ENCODE measurements at places on chromosomes 3 and 15.

DNA sequence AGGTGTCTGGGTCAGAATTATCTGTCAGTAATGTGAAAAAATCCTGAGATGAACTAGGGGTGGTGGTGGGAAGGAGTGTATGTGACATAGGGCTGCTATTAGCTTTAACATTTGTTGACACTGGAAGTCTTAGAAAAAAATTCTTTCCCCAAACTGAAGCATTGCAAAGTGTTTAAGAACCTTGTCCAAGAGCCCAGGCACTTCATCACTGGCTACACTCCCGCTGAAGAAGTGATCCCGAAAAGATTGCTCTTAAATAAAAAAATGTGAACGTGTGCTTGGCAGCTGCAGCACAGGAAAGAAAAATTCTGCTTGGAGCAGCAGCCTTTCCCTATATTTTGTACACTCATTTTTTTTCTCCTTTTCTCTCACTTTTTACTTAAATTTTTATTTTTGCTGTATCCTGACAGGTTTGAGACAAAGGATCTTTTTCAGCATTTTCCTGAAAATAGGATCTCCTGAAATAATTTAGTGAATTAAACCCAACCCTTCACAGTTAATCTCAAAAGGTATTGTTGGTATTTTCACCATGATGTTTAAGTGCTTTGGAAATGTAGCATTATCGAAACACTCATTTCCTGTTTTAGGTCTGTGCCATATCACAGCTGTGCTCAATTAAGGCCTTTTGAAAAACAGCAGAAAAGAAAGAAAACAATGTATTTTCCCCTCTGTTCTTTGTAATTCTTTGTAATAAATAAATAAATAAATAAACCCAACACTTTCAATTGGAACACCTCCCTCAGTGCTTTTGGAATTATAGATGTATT is 477.6 kb downstream of the ZNF385D start:
- DNase-seq: no peak

DNA sequence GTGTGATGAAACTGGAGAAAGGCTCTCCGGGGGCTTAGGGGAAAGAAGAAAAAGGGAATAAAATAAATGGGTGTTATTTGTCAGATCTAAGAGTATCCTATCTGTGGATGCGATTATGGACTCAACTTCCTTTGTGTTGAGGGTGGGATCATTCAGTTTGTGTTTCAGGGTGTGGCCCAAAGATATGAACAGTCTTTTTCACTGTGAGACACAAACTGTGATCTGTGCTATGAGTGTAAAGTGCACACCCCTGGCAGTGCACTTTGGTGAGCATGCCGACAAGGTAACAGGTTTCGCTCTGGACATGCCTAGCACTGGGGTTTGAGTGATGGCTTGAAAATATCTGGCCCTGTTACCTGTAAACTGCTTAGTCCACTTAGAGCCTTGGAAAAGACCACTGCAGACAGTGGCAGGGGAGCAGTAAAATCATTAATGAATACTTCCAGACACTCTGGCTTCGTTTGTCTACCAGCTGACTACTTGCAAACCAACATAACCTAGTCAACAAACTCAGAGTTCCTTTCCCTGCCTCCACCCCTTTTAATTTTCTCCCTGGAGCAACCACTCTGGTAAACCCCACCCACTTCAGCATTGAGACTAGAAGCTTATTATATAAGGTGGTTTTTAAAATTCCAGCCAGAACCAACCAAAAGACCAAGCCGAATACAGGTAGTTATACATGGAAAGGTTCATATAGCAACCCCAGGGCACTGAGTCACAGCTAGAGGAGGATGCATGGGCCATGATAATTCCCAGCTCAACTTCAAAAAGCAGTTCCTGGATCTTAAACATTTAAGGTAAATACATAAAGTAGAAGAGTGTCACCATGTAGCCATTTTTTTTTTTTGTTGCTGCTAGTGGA is 55.1 kb downstream of the TAMM41 start:
- no peak for DNase-seq

- DNase-seq: peak; percentile 30
Measured at GRCh38 chr3:71585131-71585530, 1.6 kb upstream of the FOXP1 start.

- no peak for DNase-seq
Measured at GRCh38 chr3:105539897-105540296, 173.2 kb downstream of the ALCAM start.

DNA sequence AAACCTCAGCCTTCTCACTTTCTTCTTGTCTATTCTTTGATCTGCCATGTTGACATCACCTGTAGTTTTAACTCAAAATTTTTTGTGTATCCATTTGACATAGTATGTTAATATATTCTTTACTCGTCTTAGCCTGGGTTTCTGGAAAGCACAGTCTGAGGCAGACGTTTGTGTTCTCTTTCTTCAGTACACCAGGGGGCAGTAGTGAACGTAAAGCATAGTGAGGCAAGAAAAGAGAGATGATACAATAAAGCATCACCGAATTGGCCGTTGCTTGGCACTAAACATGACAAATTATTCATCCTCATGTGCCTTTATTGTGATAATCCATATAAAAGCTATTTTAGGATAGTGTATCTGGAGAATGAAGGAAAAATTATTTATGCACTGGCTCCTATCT is 141.0 kb upstream of the MYRIP start:
- DNase-seq: peak; percentile 42

- peak; percentile 64 for DNase-seq
Measured at GRCh38 chr3:146189519-146190173, 28.7 kb upstream of the PLOD2 start.

DNA sequence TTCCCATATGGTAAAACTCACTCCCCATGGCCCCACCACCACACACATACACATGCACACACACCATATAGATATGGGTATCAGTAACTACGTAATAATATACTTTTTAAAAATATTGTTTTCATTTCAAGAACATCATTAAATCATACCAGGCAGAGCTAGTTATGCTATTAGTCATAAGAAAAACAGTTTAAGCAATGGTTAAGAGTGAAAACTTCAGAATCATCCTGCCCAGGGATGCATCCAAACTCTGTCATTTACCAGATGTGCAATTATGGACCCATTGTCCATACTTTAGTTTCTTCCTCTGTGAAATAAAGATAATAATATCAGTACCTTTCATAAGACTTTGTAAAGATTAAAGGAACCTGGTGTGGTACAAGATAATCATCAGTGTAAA is 608.3 kb downstream of the RBMS3 start:
- no peak for DNase-seq

GRCh38 chr3:160217675-160218074 is 7.5 kb upstream of the C3orf80 start:
- no peak for DNase-seq

GRCh38 chr3:128780101-128780837 is 54.3 kb downstream of the RAB7A start:
- DNase-seq: no peak

DNA sequence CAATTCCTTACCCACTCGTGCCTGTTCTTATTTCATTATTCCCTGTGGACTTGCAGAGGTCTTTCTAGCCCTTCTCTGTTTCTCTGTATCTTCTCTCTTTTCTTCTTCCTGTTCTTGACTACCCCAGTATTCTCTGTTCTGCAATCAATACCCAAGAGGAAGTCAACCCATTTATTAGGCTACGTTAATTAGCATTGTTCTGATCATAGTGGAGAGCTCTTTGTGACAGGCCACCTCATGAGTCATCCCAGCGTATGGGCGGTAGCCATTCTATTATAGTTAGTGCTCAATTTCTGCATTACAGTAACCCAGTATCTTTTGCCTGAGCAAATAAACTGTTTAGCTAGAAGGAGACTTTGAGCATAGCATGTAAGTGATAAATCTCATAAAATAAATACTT is 259.5 kb upstream of the GRM7 start:
- no peak for DNase-seq

GRCh38 chr3:71001303-71001830 is 582.2 kb downstream of the FOXP1 start:
- no peak for DNase-seq

GRCh38 chr15:80492409-80492808 is 88.2 kb downstream of the ARNT2 start:
- no peak for DNase-seq

- DNase-seq: no peak
Measured at GRCh38 chr3:15096046-15096445, 2.9 kb downstream of the RBSN start.

DNA sequence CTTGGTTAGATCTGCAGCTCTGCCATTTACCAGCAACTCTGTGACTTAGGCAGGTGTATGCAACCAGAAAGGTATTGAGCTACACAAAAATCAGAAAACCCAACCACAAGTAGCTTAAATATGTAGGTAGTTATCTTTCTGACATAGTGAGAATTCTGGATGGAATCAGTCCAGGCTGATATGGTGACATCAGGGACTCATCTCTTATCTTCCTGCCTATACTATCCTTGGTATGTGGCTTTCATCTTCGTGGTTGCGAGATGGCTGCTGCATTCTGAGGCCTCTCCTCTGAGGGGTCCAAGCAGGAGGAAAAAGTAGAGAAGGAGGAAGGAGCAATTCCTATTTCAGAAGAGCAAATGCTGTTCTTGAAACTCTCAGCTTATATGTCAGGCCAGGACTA is 40.0 kb downstream of the CTDSPL start:
- DNase-seq: no peak

- no peak for DNase-seq
Measured at GRCh38 chr3:77052733-77053670, 13.1 kb downstream of the ROBO2 start.

- no peak for DNase-seq
Measured at GRCh38 chr3:126655887-126656286, 963 bp upstream of the TXNRD3 start.

GRCh38 chr3:127679534-127680145 is 6.9 kb downstream of the ABTB1 start:
- no peak for DNase-seq

DNA sequence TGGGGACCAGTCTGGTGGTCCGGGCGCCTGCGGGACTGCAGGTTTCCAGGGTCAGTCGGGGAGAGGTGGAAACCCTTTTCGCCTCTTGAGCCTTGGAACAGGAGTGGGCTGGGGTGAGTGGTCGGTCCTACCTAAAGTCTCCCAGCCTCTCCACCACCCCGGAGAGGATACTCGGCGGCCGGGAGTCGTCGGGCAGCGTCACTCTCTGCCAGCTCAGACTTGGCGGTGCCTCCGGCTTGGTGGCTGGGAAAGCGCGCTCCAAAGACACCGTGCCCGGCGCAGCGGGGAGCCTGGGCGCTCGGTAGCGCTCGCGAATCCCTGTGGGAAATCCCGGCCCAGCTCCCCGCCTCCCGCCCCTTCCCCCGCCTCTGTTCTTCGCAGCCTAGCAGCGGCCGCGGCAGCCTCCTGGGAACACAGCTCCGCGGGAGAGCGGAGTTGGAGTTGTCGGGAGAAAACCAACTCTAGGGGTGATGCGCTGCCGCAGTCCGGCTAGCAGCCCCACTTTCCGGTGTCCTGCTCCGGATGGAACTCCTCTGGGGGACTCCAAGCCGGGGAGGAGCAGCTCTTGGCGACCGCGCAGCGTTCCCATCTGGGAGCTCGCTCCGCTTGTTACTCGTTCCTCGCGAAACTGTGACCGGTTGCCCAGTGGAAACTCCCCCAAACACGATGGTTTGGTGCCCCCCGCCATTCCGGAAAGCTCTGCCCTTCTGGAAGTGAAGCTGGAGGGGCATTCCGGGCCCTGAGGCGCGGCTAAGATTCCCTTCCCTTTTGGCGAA is 1.4 kb downstream of the EPHB1 start:
- DNase-seq: peak; percentile 36

GRCh38 chr3:170997961-170998913 is 28.3 kb downstream of the SLC2A2 start:
- no peak for DNase-seq

GRCh38 chr15:100134586-100134985 is 207.2 kb downstream of the ADAMTS17 start:
- no peak for DNase-seq

DNA sequence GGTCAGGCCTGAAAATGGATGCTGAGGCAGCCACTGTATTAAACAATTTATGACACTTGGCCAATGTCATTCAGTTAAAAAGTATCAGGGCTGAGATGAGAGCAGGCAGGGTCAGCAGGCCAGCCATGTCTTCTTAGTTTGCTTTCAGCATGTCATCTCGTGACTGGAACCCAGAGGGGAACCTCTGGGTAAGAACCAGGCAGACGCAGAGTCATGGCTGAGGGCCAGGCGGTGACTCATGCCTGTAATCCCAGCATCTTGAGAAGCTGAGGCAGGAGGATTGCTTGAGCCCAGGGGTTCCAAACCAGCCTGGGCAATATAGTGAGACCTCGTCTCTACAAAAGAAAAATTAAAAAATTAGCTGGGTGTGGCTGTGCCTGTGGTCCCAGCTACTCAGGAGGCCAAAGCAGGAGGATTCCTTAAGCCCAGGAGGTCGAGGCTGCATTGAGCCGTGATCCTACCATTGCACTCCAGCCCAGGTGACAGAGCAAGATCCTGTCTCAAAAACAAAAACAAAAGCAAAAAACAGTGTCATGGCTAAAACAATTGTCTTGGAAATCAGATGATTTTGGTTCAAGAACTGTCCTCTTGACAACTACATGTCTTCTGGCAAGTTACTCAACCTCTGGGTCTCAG is 11.7 kb downstream of the BCL2L10 start:
- DNase-seq: no peak

DNA sequence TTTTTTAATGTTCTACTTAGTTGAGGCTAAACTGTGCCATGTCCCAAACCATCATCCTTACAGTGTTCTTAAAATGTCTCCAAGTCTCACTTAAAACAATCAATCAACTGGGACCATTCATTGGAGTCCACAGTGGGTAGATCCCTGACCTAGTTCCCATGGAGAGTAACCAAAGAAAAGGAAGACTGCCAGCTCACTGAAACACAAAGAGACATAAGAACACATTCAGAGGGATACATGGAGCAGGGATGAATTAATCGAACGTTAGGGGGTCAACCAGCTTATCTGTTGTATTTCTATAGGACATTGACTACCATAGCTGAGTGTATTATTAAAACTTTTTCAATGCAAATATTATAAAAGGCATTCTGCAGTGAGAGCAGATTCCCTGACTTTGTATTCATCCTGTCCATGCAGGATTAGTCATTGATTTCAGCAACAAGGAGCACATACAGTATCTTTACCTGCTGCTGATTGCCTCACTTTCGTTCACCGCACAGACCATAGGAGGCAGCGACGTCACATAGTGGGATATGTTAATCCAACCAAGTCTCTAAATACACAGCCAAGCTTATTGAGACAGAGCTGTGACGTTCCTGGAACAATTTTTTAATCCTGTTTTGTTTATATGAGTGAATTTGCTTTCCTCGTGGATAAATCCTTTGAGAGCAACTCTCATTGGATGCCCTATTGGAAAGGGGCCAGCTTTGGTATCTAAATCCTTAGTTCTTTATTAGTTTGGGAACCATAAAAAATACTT is 364.9 kb upstream of the RBMS3 start:
- DNase-seq: peak; percentile 39

DNA sequence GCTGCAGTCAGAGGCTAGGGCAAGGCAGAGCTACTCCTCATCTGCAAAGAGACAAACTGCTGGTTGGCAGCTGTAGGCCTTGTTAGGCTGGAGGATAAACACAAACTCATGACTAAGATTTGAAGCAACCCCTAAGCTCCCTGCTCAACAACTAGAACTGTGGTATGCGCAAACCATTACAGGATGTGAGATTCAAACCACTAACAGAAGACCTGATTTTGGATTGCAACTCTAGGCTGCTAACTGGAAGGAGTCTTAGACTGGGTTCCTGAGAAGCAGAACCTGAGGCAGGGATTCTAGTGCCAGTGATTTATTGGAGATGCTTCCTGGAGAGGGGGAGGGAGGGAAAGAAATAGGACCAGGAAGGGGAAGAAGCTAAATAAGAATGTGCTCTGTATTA is 22.5 kb downstream of the CCR4 start:
- no peak for DNase-seq

Measured in HEK293T (cell line).